ENCODE measurements at places on chromosomes 4 and X. TPM values are rescaled to one million over a fixed set of nuclear protein-coding genes. Genes with fewer than 3 reads are reported as not detected.

Gene POF1B
- 2.6 TPM for total RNA-seq

Gene MAGEA4
- not detected for total RNA-seq

Gene PDGFRA
- total RNA-seq: 0.40 TPM

Gene STK32B
- total RNA-seq: 18.0 TPM

Gene EDNRA
- total RNA-seq: 0.36 TPM

Gene GUF1
- 10.9 TPM for total RNA-seq

Gene AWAT2
- total RNA-seq: not detected

Gene HSFX4
- total RNA-seq: not detected

Gene ABCD1
- 3.3 TPM for total RNA-seq

Gene NWD2
- not detected for total RNA-seq

Gene TBX22
- total RNA-seq: not detected

Gene ARHGAP24
- total RNA-seq: 3.9 TPM

Gene STATH
- total RNA-seq: not detected

Gene GSPT2
- 7.2 TPM for total RNA-seq

Gene POLN
- total RNA-seq: 1.1 TPM

Gene TCP11X2
- not detected for total RNA-seq

Gene KLKB1
- total RNA-seq: not detected

Gene WDR17
- 2.2 TPM for total RNA-seq

Gene FRAS1
- 1.9 TPM for total RNA-seq

Gene EPGN
- total RNA-seq: not detected

Gene ITGB1BP2
- total RNA-seq: 0.93 TPM

Gene RGS12
- 13.1 TPM for total RNA-seq

Gene GPC3
- total RNA-seq: not detected

Gene SPINK2
- total RNA-seq: not detected

Gene GSX2
- total RNA-seq: not detected

Gene TNIP3
- total RNA-seq: 0.39 TPM

Gene CC2D2A
- total RNA-seq: 12.2 TPM

Gene IRF2
- 11.4 TPM for total RNA-seq

Gene FDCSP
- not detected for total RNA-seq

Gene POU4F2
- total RNA-seq: not detected

Gene CYP4V2
- total RNA-seq: 2.3 TPM

Gene PCSK1N
- 52.0 TPM for total RNA-seq

Gene NIPAL1
- 0.47 TPM for total RNA-seq

Gene PNCK
- total RNA-seq: not detected

Gene ERAS
- total RNA-seq: 0.19 TPM

Gene TMPRSS11D
- not detected for total RNA-seq

Gene REELD1
- not detected for total RNA-seq

Gene MAGEA11
- total RNA-seq: not detected
